Large intestine (tissue), 12 donors: ENCODE measurements at places on chromosomes 6 and 20. TPM values are rescaled to one million over a fixed set of nuclear protein-coding genes. Genes with fewer than 3 reads are reported as not detected.

DNA sequence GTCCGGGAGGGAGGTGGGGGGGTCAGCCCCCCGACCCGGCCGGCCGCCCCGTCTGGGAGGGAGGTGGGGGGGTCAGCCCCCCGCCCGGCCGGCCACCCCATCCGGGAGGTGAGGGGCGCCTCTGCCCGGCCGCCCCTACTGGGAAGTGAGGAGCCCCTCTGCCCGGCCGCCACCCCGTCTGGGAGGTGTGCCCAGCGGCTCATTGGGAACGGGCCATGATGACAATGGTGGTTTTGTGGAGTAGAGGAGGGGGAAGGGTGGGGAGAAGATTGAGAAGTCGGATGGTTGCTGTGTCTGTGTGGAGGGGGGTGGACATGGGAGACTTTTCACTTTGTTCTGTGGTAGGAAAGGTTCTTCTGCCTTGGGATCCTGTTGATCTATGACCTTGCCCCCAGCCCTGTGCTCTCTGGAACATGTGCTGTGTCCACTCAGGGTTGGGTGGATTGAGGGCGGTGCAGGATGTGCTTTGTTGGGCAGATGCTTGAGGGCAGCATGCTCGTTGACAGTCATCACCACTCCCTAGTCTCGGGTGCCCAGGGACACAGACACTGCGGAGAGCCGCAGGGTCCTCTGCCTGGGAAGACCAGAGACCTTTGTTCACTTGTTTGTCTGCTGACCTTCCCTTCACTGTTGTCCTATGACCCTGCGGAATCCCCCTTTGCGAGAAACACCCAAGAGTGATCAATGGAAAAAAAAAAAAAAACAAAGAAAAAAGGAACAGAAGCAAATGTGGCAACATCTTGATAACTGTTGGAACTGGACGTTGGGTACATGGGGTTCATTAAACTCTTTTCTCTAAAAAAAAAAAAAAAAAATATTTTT lies 15.7 kb upstream of the E2F1 start:
- H3K27me3 ChIP-seq = no peaks in the 10 kb centered on the region
- DNase-seq = no peak
- H3K36me3 ChIP-seq = peaks cover 7% of the 10 kb centered on the region
- no peak overlapping the region for H3K4me3 ChIP-seq
- H3K4me1 ChIP-seq = no peaks in the 10 kb centered on the region

DNA sequence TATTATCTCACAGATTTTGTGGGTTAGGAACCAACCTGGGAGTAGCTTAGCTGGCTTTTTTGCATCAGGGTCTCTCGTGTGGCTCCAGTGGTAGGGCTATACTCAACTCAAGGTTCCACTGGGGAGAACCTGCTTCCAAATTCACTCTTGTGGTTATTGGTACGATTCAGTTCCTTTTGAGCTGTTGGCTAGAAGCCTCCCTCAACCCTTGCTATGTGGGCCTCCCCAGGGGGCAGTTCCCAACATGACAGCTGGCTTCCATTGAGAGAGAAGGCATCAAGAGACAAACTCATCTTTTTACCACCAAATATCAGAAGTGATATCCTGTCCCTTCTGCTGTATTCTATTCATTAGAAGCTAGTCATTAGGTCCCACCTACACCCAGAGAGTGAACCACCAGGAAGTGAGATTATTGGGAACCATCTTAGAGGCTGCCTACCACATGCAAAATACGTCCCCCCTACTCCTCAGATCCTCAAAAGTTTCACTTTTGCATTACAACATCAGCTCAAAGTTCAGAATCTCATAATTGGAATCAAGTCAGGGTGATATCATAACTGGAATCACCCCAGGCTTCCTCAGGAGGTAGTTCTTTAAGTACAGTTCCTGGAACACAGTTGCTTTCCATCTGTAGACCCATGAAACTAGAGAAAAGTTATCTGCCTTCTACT lies 30.9 kb downstream of the MKKS start:
- no peak for DNase-seq
- peaks cover 13% of the 10 kb centered on the region for H3K36me3 ChIP-seq
- H3K27ac ChIP-seq = no peak overlapping the region
- H3K27me3 ChIP-seq = no peaks in the 10 kb centered on the region

- DNase-seq = no peak
- no peaks in the 10 kb centered on the region for H3K36me3 ChIP-seq
- H3K27ac ChIP-seq = no peak overlapping the region
Observed at GRCh38 chr20:56788041-56788670, 159.1 kb downstream of the TFAP2C start.

- DNase-seq = no peak
- no peak overlapping the region for H3K27ac ChIP-seq
- no peaks in the 10 kb centered on the region for H3K4me1 ChIP-seq
- H3K27me3 ChIP-seq = peaks cover 29% of the 10 kb centered on the region
- no peaks in the 10 kb centered on the region for H3K36me3 ChIP-seq
Observed at GRCh38 chr6:134315974-134316441, 1.9 kb downstream of the SGK1 start.

GRCh38 chr6:16124198-16125180 lies 4.4 kb upstream of the MYLIP start:
- no peak for DNase-seq
- H3K4me3 ChIP-seq = no peak overlapping the region
- H3K36me3 ChIP-seq = no peaks in the 10 kb centered on the region
- no peak overlapping the region for H3K27ac ChIP-seq

- no peaks in the 10 kb centered on the region for H3K36me3 ChIP-seq
- H3K4me1 ChIP-seq = no peaks in the 10 kb centered on the region
- H3K27ac ChIP-seq = no peak overlapping the region
- H3K27me3 ChIP-seq = no peaks in the 10 kb centered on the region
- DNase-seq = no peak
Observed at GRCh38 chr6:38651121-38651784, 11.5 kb upstream of the BTBD9 start.

DNA sequence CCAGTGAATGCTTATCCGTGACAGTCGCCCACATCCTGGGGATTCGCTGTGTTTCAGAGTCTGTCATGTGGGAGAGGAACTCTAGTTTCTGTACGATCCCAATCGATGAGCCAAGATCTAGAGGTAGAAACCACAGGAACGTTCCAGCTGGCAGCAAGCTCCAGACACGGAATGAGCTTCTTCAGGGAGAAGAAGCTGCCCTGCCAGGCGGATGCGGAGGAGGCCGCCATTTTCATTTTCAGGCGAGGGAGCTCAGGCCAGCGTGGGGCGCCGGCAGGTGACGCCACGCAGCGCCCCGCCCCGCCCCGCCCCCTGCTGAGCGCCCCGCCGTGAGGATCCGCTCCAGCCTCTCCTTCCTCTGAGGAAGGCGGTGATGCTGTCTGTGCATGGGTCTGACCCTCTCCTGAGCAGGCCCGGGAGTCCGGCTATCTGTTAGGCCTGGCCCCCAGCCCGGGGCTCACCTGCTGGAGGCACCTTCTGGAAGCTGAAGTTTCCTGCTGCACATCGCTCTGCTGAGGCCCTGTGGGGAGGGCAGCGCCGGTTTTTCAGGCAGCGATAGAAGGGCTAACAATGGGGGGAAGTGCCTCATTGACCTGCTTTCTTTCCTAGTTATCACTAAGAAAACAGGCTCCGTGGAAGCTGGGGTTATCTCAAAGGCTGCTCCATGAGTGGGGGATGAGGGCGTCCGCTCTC lies 147.5 kb downstream of the ERMARD start:
- H3K36me3 ChIP-seq = no peaks in the 10 kb centered on the region
- no peaks in the 10 kb centered on the region for H3K27me3 ChIP-seq
- H3K4me1 ChIP-seq = no peaks in the 10 kb centered on the region
- no peak overlapping the region for H3K27ac ChIP-seq
- no peak for DNase-seq
- H3K4me3 ChIP-seq = no peak overlapping the region

DNA sequence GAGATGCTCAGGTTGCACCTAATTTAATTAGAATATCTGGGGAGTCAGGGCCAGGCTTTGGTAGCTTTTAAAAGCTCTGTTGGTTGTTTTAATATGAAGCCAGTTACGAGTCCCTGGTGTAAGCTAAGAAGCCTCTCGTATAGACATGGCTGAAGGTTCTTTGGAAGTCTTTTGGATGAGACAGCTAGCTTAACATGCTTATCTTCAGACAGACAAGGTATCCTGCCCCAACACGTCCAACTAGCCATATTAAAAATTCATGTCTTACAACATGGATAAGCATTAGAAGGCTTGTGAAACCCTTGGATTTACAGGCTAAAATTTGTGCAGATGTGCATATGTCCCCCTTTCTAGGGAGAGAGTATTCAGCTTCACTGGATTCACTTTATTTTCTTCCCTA lies 105.7 kb upstream of the KCNK16 start:
- no peaks in the 10 kb centered on the region for H3K4me1 ChIP-seq
- H3K4me3 ChIP-seq = no peak overlapping the region
- no peaks in the 10 kb centered on the region for H3K36me3 ChIP-seq
- no peak for DNase-seq
- H3K27me3 ChIP-seq = no peaks in the 10 kb centered on the region
- no peak overlapping the region for H3K27ac ChIP-seq

DNA sequence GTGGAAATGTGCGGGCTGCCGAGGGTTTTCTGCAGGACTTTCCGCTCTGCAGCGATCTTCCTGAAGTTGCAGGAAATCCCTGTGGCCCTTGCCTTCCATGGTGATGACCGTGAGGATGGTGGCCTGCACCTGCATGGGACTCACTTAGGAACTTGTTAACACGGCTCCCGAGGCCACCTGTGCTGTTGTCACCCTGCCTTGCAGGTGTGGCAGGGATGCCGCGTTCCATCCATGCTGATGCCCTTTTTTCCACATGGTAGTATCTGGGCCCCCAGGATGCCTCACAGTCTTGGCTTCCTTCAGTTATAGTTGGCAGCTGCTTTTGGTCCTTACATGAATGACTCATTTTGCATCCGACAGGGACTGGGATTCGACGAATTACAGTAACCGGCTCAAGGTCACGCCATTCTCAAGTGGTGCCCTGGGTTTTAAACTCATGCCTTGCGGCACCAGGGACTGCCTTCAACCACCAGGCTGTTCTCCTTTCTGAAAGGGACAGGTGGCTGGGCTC lies 37.2 kb downstream of the SYNJ2 start:
- no peak overlapping the region for H3K27ac ChIP-seq
- no peaks in the 10 kb centered on the region for H3K27me3 ChIP-seq
- no peak for DNase-seq
- no peak overlapping the region for H3K4me3 ChIP-seq
- peaks cover 31% of the 10 kb centered on the region for H3K36me3 ChIP-seq

Gene C20orf204
- polyA plus RNA-seq = 1.2 TPM

Gene OR2H2
- polyA plus RNA-seq = 0.03 TPM

Gene C6orf118
- 0.78 TPM for polyA plus RNA-seq

Gene RAET1L
- polyA plus RNA-seq = not detected

Gene ZNF831
- 0.31 TPM for polyA plus RNA-seq

Gene NAA20
- polyA plus RNA-seq = 61.5 TPM
